ENCODE measurements at places on chromosomes 12 and 14.

DNA sequence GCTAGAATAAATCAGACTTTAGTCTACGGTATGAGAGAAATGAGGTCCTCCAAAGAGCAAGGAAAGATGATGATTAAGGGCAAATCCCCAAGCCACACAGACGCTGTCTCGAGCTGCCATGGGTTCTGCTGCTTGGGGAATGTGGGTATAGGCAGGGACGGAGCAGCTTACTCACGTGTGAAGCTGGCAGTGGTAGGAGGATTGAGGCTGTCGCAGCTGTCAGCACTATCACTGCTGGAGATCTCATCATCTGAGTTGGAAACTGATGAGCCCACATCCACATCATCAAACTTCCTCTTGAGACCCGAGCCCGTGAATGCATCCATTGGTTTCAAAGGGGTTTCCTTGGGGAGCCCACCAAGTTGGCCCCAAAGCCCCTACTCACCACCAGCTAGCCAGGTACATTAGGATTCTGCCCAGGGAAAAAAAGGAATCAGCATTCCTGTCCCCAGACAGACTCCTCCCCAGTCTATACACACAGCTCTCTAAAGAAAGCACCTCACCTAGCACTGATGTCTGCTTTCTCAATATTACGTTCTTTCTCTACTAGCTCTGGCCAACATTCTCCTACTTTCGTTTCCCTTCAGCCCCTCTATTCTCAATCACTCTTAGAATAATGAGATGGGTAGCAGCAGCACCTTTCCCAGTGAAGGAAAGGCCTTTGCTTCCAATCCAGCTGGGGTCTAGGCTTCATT lies 7.0 kb downstream of the CSRNP2 start:
- no peak for DNase-seq

- DNase-seq, result no peak
Measured at GRCh38 chr12:40312982-40313576, 88.3 kb downstream of the LRRK2 start.

DNA sequence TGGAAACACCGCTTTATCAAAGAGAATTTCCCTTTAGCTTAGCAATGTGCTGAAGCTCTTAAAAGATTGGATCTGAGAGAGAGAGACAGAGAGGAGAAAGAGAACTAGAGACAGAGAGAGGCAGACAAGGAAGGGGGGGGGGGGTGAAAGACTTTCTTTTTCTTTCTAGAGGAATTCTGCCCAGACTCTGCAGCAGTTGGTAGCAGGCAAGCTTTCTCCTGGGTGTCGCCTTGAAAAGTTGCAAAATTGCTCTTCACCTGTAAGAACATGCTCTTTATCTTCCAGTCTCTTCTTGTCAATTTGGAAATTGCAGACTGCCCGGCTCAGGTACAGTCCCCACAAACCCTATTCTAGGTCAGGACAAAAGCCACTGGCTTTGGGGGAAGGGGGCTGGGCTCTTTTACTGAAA lies 2.9 kb upstream of the OTX2 start:
- DNase-seq, result no peak

- DNase-seq, result no peak
Measured at GRCh38 chr12:70240673-70241072, 2.6 kb upstream of the CNOT2 start.

DNA sequence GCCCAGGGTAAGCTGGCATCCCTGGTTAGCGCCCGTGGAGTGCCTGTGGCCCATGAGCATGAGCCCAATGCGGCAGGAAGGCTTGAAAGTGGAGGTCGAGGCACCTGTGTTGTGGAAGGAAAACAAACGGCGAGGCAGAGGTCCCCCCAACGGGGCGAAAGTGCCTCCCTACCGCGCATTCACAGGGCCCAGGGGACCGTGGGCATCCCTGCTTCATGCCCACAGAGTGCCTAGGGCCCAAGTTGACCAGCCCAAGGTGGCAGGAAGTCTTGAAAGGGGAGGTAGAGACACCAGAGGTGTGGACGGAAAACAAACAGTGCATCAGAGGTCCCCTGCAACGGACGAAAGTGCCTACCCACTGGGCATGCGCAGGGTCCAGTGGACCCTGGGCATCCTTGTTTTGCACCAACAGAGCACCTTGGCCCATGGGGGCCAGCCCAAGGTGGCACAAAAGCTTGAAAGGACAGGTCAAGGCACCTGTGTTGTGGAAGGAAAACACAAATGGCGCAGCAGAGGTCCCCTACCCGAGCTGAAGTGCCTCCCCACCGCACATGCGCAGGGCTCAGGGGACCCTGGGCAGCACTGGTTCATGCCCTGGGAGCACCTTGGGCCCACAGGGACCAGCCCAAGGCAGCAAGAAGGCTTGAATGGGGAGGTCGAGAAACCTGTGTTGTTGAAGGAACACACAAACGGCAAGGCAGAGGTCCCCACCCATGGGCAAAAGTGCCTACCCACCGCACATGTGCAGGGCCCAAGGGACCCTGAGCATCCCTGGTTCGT lies 377.5 kb downstream of the ALG10 start:
- no peak for DNase-seq

DNA sequence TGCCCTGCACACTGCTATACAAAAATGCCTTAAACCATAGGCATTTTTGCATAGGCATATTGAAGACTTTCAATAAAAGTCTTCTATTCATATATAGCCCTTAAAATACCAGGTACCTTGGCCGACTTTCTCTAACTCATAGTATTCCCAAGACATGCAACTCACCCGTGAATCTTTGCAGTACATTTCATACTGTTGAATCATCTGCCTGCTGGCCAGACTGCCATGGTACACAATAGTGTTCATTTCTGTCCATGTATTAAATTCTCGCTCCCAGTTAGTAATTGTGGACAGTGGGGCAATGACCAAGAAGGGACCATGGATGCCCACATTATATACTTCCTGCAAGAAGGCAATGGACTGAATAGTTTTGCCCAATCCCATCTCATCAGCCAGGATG lies 24.3 kb upstream of the SUPT16H start:
- no peak for DNase-seq

- DNase-seq, result peak; percentile 87
Measured at GRCh38 chr12:124992874-124993625, 395 bp upstream of the BRI3BP start.

DNA sequence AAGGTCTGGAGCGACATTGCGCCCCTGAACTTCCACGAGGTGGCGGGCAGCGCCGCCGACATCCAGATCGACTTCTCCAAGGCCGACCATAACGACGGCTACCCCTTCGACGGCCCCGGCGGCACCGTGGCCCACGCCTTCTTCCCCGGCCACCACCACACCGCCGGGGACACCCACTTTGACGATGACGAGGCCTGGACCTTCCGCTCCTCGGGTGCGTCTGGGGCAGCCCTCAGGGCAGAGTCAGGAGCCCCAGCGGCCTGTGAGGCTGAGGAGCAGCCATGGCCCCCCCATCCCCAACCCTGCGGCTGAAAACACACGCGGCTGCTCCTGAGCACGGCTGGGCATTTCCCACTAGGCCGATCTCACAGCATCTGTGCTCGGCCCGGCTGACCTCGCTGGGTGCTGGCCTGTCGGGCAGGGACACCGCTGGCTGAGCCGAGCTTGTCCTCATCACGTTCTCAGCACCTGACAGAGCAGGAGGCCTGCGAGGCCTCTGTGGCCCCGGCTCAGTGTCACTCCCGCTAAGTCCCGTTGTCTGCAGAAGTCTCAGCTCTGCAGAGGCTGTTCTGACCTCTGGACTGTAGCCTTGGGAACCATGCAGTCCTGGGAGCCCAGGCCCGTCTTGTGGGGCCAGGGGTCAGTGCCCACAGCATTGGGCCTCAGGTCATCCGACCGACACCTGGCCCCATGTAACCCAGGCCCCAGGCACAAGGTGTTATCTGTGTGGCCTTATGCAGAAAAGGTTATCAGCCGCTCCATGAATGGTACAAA lies 12.6 kb downstream of the MMP17 start:
- no peak for DNase-seq

DNA sequence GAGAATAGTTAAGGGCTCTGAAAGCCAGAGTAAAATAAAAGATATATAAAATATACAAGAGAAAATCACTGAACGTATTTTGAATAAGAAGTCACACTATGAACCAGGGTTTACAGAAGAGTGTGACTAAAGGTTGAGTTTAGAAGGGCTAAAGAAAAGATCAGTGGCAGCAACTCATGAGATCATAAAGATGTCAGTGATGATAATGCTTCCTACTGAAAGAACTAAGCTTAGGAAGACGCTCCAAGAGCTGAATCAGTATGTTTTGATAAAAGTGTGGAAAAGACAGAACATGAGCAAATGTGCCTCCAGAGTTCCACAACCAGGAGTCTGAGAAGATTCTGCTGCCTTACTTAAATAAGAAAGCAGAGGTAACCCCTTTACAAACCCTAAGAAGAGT lies 74.6 kb downstream of the KITLG start:
- DNase-seq, result no peak

All from CD4-positive, alpha-beta T cell treated with Interleukin-4 for 4 hours (primary cell).